ENCODE measurements at places on chromosomes 12 and 14.
A peak's percentile ranks its signal among the peaks of the same experiment; 100 is the strongest.

DNA sequence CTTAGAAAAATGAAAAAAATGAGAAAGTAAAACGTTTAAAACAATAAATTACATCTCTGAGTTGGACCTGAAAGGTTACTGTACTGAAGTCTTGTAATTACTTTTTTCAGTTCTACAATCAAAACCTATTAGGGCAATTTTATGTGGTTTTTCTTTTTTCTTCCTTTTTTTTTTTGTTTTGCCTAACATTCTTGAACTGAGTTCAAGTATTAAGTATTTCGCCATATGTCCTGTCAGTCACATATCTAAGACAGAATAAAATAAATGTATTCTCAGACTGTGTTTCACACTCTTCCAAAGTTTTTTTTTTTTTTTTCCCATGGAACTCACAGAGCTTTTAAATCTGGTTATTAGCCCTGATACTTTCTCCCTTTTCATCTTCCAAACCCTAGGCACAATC, 172.0 kb downstream of the BCAT1 start:
- DNase-seq, result peak; percentile 60

GRCh38 chr14:77547512-77548180, 49.0 kb upstream of the ISM2 start:
- DNase-seq, result no peak

GRCh38 chr12:15152868-15153267, 68.3 kb downstream of the RERG start:
- DNase-seq, result peak; percentile 60

- peak; percentile 35 for DNase-seq
Observed at GRCh38 chr12:99984271-99985128, at the start of gene ANKS1B. Gene ANKS1B (minus strand): TSS chr12:99984936. CDS start chr12:99984237, 699 bp downstream.

GRCh38 chr12:111761099-111761498, 5.6 kb upstream of the ALDH2 start:
- no peak for DNase-seq

DNA sequence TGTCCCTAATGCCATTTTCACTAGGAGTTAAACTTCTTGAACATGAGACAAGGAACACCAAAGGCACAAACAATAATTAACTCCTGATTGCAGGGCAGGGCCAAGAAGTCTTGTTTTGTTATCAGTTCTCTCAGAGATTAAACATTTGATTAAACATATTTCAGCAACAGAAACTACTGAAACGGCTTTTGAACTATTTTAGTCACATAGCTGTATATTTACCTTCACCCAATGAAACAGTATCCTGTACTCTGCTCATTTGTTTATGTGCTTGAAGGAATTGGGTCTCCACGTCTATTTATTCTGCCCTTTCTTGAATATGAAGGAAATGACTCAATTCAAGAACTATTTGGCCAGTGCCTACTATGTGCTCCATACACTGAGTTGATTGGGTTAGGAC, 51.3 kb upstream of the PTCSC3 start:
- no peak for DNase-seq

DNA sequence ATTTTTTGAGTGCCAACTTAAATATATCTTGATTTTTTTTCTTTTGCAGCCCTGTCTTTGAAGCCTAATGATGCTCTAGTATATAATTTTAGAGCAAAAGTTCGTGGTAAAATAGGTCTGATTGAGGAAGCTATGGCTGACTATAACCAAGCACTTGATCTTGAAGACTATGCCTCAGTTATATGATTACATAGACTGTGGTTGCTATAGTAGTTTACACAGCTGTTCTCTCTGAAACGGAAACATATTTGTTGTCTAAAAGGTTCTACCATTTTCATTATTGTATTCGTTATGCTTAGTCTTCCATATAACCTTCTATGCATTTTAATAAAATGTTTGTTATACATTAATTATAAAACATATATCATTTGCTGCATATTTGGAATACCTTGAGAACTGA, 246.7 kb downstream of the TTC6 start:
- no peak for DNase-seq

- DNase-seq, result no peak
Observed at GRCh38 chr14:79325557-79325956, 885.7 kb downstream of the DIO2 start.

DNA sequence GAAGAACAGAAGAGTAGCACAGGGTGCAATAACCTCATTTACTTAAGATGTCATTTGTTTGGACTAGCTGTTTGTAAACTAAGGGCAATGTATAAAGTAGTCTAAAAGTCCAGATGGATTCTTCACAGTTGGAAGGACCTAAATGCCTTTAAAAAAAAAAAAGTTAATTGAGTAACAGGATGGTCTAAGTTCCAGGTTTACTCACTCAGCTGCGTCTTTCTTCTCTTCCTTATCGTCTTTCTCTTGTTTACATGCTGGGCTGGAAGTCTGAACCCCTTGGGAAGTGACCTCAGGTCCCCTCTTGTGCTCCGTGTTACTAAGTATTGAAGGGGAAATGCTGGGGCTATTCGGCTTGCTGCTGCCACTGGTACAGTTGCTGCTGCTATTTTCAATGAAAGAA, 82.5 kb downstream of the SH2B3 start:
- DNase-seq, result peak; percentile 76

DNA sequence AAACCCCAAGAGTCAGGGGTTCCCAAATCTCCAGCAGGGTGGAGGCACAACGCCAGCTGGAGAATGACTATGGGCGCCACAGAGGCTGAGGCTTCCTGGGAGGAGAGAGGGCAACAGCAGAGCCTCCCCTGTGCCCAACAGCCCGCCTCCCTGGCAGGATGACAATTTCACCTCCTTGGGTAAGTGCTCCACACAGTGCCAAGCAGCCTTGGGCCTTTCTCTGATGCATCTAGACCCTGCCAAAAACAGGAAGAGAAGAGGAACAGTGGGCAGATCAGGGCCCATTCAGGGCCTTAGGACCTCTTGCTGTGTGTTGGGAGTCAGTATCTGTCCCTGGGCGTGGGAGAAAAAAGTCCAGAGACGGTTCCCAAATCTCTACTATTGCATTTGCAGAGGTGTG, 5.0 kb upstream of the OR10P1 start:
- DNase-seq, result no peak

DNA sequence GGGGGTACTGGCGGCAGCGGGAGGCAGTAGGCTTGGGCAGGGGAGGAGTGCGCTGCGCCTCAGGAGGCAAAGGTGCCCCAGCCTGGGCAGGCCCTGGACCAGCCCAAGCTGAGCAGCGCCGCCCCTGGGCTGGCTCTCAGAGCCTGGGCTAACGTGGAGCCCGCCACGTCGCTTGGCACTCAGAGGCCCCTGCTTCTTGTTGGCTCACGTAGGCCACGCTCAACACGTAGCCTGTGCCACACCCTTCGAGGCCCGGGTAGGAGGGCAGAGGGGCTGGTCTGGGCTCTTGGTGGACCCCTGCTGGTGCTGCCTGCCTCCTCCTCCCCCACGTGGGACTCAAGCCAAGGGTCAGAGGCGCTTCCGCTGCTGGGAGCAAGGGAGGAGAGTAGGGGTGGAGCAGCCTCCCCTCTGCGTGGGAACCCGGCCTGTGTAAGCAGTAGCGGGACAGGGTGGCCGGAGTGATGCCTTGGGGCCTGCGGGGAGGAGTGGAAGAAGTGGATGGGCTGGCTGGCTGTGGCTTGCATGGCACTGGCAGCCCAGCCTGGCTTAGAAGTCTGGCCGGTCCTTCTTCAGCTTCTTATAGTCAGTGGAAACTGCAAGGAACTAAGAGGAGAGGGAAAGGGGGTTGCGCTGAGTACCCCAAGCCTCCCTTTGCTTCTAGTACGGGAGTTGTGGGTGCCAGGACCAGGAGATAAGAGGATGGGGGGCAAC, 5.7 kb downstream of the SHMT2 start:
- DNase-seq, result peak; percentile 78

DNA sequence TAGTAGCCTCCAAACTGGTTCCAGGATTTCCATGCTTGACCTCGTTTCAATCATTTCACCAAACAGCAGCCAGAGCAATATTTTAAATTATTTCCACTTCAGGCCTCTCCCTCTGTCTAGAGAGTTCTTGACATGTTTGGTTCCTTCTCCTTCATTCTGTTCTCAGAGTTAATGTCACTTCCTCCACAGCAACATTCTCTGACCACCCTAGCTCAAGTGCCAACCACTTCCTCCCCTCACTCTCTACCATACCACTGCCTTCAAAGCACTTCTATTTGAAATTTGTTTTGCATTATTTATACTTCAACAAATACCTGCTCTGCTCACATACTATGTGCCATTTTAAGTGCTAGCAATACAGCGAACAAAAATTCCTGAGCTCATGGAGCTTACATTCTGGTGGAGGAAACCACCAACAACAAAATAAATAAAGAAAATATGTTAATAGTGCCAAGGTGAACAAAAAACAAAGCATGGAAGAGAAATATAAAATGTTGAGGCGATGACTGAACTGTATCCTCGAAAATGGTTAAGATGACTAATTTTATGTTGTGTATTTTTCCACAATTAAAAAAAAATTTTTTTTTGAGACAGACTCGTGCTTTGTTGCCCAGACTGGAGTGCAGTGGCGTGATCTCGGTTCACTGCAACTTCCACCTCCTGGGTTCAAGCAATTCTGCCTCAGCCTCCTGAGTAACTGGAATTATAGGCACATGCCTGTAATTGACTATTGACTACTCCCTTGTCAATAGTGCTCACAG, 17.3 kb downstream of the BAZ1A start:
- no peak for DNase-seq

GRCh38 chr14:55926007-55926406, 192.2 kb upstream of the PELI2 start:
- no peak for DNase-seq

Data from fibroblast of pulmonary artery (primary cell).